Femur (tissue), 1 donor: ENCODE measurements at places on chromosomes 4 and X.
A peak's percentile ranks its signal among the peaks of the same experiment; 100 is the strongest.

DNA sequence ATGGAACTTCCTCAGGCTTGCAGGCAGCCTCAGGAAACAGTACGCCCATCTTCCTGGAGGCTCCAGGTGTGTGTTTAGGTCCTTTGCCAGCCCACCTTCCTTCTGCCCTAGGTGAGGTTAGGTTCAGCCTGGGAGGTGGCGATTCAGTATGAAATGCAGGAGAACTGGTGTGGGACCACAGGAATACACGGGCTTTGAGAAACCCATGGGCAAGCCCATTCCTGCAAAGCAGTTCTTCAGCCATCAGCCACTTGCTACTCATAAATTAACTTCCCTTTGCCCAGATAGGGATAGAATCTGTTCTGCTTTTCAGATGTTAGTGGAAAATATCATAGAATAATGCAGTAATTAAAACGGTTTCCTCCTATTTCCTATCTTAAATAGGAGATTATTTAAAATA is 32.2 kb downstream of the TBC1D14 start:
- no peak for DNase-seq

- no peak for DNase-seq
Observed at GRCh38 chr4:136650541-136651277, 881.6 kb downstream of the PCDH18 start.

- DNase-seq = no peak
Observed at GRCh38 chrX:44747317-44747716, 96.5 kb upstream of the DUSP21 start.

- peak; percentile 97 for DNase-seq
Observed at GRCh38 chr4:8241895-8242696, 27.5 kb upstream of the HTRA3 start.

GRCh38 chr4:106048250-106048971 is 153.1 kb downstream of the NPNT start:
- DNase-seq = no peak

- DNase-seq = no peak
Observed at GRCh38 chr4:152417673-152418072, 118.2 kb downstream of the FBXW7 start.

DNA sequence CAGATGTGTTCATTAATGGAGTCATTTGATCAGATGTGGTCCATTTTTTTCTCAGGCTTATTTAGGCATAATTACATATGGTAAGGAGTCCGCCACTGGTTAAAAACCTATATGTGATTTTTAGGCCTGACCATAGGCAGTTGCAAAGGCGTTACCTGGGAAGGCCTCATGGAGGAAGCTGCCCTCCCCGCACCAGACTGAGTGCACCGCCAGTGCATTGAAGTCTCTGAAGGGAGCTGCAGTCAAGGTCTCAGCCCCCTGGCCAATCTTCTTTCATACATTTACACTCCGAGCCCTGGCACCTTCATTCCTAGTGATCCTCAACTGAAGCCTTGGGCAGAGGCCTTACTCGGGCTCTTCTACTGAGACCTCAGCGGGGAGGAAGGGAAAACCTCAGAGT is 898.2 kb upstream of the AGA start:
- no peak for DNase-seq

GRCh38 chr4:136823020-136823419 is 709.3 kb downstream of the PCDH18 start:
- no peak for DNase-seq

- DNase-seq = no peak
Observed at GRCh38 chrX:13263560-13264251, 56.1 kb downstream of the ATXN3L start.

DNA sequence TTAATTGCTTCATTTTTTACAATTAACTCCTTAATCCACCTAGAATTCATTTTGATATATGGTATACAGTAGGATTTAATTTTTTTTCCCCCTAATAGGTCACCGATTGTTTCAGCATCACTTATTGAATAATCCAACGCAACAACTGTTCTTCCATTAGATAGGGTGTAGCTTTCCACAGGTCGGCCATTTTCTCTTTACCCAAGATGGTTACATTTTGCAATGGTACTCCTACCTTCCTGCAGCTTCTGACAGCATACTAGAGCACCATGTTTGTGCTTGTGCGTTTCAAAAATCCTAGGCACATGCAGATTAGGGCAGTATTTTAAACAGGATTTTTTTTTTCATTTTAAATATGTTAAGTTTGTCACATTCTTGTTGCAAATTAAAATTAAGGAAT is 2.3 kb downstream of the LINC00632 start:
- no peak for DNase-seq

GRCh38 chr4:1985780-1986577 is 22.8 kb downstream of the NELFA start:
- no peak for DNase-seq

DNA sequence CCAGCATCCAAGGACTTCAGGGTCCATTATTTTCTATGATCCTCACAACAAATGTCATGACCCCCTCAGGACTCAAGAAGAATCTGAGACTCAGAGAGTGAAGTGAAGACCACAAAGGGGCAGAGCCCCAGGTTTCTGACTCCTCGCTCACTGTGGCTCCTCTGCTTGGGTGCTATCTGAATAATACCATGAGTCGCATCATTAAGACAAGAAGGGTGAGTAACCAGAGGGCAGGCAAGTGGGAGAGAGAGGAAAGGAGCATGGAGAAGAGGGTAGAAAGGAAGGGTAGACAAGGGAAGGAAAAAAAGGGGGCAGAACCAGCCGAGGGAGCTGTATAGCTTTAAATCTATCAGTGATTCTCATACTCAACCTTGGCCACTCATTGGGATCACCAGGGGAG is 15.5 kb upstream of the HSD17B10 start:
- DNase-seq = no peak

- no peak for DNase-seq
Observed at GRCh38 chr4:182831376-182831775, 85.8 kb downstream of the DCTD start.
